Naive thymus-derived CD4-positive, alpha-beta T cell (primary cell): ENCODE measurements at places on chromosomes 7 and 10. TPM values are rescaled to one million over a fixed set of nuclear protein-coding genes. Genes with fewer than 3 reads are reported as not detected.
A peak's percentile ranks its signal among the peaks of the same experiment; 100 is the strongest.

The GLCCI1 gene
- total RNA-seq = 24.9 and 30.5 TPM in 2 replicates

The CALY gene
- not detected in 2 replicates for total RNA-seq

GRCh38 chr7:280461-280860 is 9.5 kb upstream of the FOXL3 start:
- H3K27me3 ChIP-seq = no peaks in the 10 kb centered on the region
- H3K4me1 ChIP-seq = no peaks in the 10 kb centered on the region

DNA sequence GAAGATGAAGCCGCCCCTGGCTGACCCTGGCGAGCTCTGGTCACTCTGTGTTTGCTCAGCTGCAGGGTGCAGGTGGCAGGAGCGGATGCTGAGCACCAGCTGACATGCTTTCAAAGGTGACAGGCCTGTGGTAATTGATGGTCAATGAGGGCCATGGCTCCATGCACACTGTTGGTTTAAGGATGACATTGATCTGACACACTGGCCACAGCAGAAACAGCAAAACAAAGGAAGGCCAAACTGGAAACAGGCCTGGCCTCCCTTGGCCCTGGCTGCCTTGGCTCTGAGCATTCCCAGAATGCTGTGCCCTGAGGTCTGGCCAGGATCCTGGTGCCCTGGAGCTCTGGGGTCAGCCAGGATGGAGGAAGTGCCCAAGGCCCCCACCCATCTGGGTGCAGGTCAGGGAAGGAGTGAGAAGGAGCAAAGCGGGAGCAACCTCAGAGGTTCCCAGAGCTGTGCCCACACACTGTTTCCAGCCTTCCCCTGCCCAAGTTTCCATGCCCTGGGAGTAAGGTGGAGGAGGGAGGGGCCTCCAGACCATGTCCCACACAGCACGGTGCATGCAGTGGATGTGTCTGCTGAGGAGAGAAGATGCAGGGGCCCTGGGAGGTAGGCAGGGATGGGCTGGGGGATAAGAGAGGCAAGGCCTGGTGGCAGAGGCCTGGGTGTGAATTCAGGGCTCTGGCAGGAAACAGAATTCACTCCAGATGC is 302.2 kb downstream of the RPS24 start:
- H3K27me3 ChIP-seq = no peaks in the 10 kb centered on the region
- DNase-seq = no peak
- H3K4me1 ChIP-seq = no peaks in the 10 kb centered on the region
- no peak overlapping the region for H3K27ac ChIP-seq
- no peaks in the 10 kb centered on the region for H3K36me3 ChIP-seq
- H3K4me3 ChIP-seq = no peak overlapping the region

The PIK3AP1 gene
- 68.1 TPM for total RNA-seq

The OR2AE1 gene
- not detected for total RNA-seq

DNA sequence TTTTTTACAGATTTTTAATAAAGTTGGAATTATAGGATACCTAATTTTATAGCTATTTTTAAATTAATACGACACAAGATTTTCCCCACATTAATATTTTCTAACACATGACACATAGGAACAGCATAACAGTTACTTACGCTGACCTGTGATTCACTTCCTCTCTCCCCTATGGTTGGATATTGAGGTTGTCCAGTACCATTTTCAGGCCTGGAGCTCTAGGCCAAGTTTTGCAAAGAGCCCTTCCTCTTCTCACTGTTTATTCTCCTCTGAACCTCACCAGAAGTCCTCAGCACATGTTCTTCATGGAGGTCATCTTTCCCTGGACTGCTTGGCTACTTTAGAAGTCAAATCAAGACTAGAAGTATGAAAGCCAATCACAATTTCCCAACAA is 28.2 kb downstream of the LYZL1 start:
- no peak overlapping the region for H3K4me3 ChIP-seq
- H3K4me1 ChIP-seq = no peaks in the 10 kb centered on the region
- H3K36me3 ChIP-seq = no peaks in the 10 kb centered on the region
- DNase-seq = no peak

GRCh38 chr10:125868372-125868975 is 12.6 kb downstream of the DHX32 start:
- no peaks in the 10 kb centered on the region for H3K27me3 ChIP-seq
- H3K27ac ChIP-seq = no peak overlapping the region
- H3K4me3 ChIP-seq = no peak overlapping the region
- no peaks in the 10 kb centered on the region for H3K4me1 ChIP-seq

The MMD2 gene
- total RNA-seq = not detected

The SPDYE2B gene
- not detected for total RNA-seq

- no peaks in the 10 kb centered on the region for H3K36me3 ChIP-seq
- no peak overlapping the region for H3K4me3 ChIP-seq
- H3K4me1 ChIP-seq = no peaks in the 10 kb centered on the region
- no peak overlapping the region for H3K27ac ChIP-seq
- no peaks in the 10 kb centered on the region for H3K27me3 ChIP-seq
Measured at GRCh38 chr10:49311555-49312236, 12.7 kb downstream of the C10orf71 start.

DNA sequence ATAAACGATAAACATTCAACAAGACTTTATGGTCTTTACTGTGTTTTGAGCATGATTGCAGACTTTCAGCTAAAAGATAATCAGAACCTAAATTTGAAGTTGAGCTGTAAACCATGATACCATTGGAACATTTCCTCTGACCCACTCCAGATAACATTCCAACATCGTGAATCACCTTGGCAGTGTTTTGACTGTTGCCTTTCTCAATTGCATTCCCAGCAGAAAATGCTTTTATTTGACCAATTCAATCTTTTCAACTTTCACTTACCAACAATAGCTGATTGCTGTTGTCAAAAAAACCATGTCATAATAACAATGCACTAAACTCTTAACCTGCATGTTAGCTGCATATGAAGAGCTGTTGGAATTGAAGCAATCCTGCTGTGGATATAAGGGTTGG is 165.5 kb downstream of the MDFIC start:
- DNase-seq = no peak
- H3K4me3 ChIP-seq = no peak overlapping the region
- no peak overlapping the region for H3K27ac ChIP-seq
- H3K4me1 ChIP-seq = no peaks in the 10 kb centered on the region
- no peaks in the 10 kb centered on the region for H3K27me3 ChIP-seq

DNA sequence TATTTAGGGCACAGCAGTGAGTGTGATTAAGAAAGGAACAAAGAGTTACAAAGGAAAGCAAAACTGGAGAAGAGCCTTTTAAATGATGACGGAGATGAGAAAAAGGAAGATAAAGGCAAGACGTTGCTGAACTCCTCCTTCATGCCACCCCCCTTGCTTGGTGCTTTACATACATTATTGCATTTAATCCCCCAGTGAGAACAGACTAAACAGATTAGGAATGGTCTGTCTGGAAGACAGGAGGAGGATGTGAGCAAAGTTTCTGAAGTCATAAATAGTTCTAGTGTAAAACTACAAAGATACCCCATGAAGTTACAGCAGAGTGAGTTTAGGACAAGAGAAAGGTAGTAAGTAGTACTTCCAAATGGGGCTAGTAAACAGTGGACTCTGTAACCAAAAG is 113.5 kb downstream of the PLCE1 start:
- no peak overlapping the region for H3K4me3 ChIP-seq
- no peaks in the 10 kb centered on the region for H3K36me3 ChIP-seq
- no peak overlapping the region for H3K27ac ChIP-seq
- H3K27me3 ChIP-seq = no peaks in the 10 kb centered on the region
- H3K4me1 ChIP-seq = no peaks in the 10 kb centered on the region

DNA sequence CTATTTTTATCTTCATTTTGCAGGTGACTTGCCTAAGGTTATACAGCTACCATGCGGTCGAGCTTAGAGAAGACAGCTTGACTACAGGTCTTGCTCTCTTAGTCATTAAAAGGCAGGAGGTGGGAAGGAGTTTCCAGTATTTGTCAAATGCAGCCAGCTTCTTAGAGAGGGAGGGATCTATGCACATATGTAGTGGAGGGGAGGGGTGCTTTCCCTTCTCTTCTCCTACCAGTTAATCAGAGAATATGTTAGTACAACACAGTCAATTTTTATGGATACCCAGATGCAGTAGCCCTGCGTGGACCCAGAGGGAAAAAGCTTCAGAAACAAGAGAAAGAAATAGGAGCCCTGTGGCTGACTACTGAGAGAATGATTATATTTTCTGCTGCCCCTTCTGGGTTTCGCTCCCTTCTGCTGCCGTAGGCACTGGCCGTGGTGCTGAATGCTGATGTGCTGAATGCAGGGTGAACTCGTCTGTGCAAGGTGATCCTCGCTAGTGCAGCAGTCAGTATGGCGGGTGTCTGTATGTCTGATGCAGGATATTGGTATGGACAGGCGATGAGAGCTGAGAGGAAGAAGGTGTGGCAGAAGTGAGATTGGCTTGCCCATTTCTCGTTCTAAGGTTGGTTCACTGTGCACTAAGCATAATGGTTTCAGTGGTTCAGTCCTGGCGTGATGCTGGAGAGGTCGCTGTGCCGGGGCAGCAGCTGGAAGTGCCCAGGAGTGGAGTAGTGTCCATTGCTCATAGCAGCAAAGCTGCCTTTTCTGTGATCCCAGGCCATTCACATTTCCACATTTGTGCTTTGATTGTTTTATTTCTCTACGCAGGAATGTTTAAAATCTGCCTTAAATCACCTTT is 189.2 kb upstream of the PODXL start:
- H3K27ac ChIP-seq = no peak overlapping the region
- no peak overlapping the region for H3K4me3 ChIP-seq
- no peaks in the 10 kb centered on the region for H3K27me3 ChIP-seq
- H3K4me1 ChIP-seq = no peaks in the 10 kb centered on the region
- no peaks in the 10 kb centered on the region for H3K36me3 ChIP-seq

DNA sequence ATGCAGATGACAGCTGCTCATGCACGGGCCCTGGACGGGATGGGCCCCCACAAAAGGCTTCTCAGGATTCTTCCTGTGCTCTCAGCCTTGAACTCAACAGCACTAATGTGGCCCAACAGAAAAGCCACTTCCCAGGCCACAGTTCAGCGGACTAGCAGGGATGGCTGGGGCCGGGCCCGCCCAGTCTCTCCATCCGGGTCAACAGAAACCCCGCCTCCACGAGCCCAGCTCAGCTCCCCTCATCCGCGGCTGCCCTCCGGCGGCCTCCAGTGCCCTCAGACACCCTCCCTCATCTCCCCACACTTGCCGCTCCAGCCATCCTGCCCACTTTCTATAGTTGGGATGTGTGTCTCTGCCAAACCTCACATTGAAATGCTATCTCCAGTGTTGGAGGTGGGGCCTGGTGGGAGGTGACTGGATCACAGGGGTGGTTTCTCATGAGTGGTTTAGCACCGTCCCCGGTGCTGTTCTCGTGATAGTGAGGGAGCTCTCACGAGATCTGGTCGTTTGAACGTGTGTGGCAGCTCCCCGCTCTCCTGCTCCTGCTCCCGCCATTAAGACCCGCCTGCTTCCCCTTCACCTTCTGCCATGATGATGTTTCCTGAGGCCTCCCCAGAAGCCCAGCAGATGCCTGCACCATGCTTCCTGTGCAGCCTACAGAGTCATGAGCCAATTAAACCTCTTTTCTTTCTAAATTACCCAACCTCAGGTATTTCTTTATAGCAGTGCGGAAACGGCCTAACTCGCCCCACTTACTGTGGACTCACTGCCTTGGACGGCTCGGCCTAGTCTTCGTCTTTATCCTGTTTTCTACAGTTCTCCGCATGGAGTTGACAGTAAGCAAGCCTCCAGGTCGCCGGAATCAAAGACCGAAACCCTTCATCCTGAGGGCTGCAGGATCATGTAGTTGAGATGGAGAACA is 169.9 kb upstream of the RNF32 start:
- no peak for DNase-seq
- no peak overlapping the region for H3K4me3 ChIP-seq
- H3K27me3 ChIP-seq = no peaks in the 10 kb centered on the region
- H3K27ac ChIP-seq = no peak overlapping the region
- no peaks in the 10 kb centered on the region for H3K4me1 ChIP-seq

The CALCR gene
- not detected for total RNA-seq

The HGF gene
- 4.3 TPM for total RNA-seq

DNA sequence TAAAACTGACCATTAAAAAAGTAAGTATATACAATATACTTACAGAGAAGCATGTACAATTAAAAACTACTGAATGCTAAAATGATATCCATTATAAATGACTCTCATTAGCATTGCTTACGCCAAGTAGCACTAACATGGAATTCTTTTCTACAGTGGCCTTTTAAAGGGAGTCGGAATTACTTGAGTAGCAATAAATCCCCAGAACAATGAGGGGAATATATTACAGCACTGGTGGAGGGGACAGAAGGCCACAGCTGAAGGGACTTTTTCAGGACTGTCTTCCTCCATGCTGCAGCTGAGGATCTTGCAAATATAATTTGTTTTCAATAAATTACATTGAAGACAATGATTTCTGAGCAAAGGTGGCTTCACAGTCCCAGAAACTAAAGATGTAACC is 97.0 kb downstream of the ALOX5 start:
- no peak for DNase-seq
- no peak overlapping the region for H3K4me3 ChIP-seq
- H3K27ac ChIP-seq = peak overlapping the region; percentile 45
